ENCODE measurements at places on chromosomes 6 and 20.

DNA sequence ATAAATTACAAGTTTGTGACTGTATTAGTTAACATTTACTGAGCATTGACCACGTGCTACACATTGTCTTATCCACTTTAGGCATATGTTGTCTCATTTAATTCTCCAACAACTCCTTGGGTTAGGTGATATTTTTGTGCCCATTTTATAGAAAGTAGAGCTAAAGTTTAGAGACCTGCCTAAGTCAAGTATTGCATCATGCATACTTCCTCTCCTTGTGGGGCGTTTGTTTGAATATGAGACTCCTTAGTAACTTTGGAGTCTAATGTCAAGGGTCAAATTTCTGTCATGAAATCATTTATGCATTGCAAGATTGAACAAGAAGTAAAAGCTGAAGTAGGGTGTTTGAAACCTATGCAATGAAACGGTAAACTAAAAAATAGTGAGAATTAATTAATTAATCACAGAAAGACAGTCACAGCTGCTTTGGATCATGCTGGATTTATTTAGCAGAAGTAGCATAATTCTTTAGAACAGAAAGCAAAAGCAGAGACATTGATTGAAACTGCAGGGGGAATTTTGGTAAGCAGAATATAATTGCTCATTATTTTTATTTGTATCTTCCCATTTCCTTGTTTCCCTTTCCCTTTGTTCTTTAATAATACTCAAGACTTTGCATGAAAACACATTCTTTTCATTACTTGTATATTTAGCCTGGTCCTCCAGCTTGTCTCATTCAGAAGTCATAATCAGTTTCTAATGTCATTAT is 1374.4 kb upstream of the GJE1 start:
- no peak for DNase-seq

- DNase-seq: peak; percentile 78
Observed at GRCh38 chr6:16803294-16804200, 42.3 kb upstream of the ATXN1 start.

DNA sequence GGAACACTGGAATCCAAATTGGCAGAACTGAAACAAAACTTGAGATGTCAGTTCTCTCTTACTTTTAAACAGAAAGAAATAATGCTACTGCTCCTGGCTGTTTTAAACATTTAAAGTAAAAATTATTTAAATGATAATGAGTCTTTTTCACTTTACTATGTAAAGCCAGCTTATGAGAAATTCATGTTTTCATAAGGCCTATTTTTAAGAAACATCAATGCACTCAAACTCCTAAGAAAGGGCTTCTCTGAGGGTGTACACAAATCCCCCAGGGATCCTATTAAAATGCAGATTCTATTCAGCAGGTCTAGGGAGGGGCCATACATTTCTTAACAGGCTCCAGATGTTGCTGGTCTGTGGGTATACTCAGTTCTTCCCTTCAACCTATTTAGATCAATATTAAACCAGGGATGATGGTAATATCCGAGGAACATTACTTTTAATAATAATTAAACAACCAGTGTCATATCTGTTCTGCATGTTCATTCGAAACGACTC is 2.3 kb downstream of the FERMT1 start:
- DNase-seq: no peak

- DNase-seq: no peak
Observed at GRCh38 chr6:168345896-168346754, 26.5 kb upstream of the DACT2 start.

DNA sequence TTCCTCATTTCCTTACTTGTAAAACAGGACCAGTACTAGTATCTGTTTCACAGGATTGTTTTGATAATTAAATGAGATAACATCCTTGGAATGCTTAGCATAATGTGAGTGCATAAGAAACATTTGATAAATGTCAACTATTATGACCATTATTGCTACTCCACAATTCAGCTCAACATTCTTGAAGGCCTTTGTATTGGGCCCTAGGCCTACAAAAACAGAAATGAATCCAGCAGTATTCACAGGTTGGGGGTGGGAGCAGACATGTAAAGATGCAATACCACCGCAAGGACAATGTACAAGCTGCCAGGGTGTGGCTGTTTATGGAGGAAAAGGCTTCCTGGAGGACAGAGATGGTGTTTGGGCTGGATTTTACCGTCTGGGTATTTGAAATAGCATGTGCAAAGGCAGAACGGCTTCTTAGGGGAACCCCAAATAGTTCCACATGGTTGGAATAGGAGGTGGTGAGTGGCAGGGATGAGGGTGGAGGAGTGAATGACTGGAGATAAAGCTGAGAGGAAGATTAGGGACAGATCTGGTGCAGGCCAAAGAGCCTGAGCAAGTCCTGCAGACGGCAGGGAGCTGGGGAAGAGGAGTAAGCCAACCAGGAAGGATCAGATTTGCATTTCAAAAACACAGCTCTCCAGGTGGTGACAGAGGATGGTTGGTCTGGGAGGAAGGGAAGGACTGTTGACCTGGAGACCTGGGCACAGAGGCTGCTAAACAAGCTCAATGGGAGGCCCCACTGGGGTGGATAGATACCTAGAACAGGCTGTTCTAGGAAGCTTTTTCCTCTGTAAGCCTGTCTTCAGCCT is 57.0 kb upstream of the EPB41L1 start:
- no peak for DNase-seq

- no peak for DNase-seq
Observed at GRCh38 chr20:63224412-63225081, 8.6 kb upstream of the YTHDF1 start.
